ENCODE measurements at places on chromosomes 6 and 20.
A peak's percentile ranks its signal among the peaks of the same experiment; 100 is the strongest.

GRCh38 chr20:45469336-45470261 lies at the start of gene WFDC2:
Gene WFDC2, plus strand, starts transcription at chr20:45469753. Its CDS starts 29 bp downstream, at chr20:45469782.
- peak; percentile 57 for DNase-seq

GRCh38 chr6:31911826-31912585 lies 10.1 kb upstream of the ZBTB12 start:
- no peak for DNase-seq

- peak; percentile 64 for DNase-seq
Observed at GRCh38 chr20:63102721-63103375, 96.1 kb upstream of the BHLHE23 start.

DNA sequence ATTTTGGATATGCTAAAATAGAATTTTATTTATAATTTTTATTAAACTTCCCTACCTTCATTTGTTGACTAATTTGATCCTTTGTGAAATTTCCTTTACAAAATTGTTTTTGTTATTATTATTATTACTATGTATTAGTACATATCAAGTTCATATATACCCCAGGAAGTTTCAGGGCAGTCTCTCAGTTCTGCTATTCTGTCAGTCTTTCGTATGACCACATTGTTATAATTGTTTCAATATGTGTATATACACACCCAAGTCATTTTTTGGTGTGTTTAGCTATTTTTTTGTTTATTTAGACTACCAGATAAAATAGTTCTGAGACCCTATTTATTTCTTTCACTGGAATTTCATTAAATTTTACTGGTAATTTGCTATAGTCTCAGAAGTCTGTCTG lies 72.1 kb downstream of the NKAIN2 start:
- DNase-seq: no peak

GRCh38 chr6:134840086-134840867 lies 109.6 kb downstream of the ALDH8A1 start:
- DNase-seq: no peak

DNA sequence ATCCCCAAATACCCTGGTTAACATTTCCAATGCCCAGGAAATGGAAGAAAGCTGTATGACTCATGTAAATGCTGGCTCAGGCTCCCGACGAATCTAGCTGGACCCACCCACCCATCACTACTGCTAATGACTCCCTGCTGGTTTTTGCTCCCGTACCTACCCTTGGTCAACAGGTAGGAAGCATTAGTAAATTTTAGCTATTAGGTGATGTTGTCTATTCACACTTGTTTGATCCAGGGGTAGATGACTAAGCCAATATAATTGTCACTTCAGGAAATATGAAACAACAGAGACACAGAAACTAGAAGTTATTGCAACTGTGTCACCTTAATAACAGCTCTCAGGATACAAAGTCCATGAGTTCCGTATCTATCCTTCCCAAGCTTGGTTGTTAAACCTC lies 94.4 kb upstream of the BEND6 start:
- DNase-seq: no peak

GRCh38 chr6:14652536-14652935 lies 535.0 kb downstream of the CD83 start:
- no peak for DNase-seq

GRCh38 chr6:157614026-157614568 lies 208.9 kb upstream of the SNX9 start:
- no peak for DNase-seq

GRCh38 chr6:9233686-9234085 lies 798.3 kb upstream of the SLC35B3 start:
- no peak for DNase-seq

GRCh38 chr6:16663901-16664300 lies 97.4 kb downstream of the ATXN1 start:
- DNase-seq: no peak

DNA sequence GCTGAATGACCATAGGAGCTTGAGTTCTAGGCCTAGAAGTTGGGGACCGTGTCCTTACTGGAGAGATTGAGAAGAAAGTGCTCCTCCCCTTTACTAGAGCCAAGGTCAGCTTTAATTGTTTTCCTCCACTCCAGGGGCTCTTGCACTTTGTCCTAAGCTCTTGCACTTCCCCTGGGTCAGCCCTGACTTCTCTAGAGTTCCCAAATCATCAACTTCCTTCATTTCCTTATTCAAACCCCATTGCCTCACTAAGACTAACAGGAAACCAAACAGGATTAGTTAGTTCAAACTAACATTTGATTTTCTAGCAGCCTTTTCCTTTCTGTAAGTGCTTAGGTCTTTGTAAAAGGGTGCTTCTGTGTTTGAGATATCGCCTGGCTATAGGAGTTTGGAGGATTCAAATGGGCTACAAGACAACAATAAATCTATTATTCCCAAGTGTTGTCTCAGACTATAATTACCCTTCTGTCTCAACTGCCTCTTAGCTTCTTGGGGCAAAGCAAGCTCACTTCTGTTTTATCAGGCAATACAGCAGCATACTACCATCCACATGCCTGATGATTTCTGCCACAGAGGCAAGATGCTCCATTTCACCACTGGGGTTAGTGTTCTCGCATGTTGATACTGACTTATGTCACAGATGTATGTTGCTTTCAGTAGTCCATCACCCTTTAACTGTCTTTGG lies 12.8 kb upstream of the DTNBP1 start:
- DNase-seq: no peak

- DNase-seq: no peak
Observed at GRCh38 chr6:1552296-1552761, 57.4 kb upstream of the FOXC1 start.

DNA sequence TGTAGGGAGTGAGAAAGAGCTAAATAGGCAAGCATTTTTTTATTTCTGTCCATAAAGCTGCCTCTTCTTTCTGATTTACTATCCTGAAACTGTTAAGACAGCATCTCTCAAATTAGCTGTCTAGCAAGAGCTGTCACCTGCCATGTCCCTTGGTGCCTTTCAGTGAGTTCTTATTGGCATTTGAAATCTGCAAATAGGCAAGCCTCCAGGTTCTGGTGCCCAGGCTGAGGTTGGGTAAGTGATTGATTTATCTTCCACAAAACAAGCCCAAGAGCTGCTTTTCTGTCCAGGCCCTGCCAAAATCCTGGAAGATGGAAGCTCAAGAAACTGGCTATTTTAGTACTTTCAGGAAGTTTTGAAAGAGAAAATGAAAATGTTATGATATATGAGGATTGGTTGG lies 22.4 kb downstream of the MANEA start:
- no peak for DNase-seq

DNA sequence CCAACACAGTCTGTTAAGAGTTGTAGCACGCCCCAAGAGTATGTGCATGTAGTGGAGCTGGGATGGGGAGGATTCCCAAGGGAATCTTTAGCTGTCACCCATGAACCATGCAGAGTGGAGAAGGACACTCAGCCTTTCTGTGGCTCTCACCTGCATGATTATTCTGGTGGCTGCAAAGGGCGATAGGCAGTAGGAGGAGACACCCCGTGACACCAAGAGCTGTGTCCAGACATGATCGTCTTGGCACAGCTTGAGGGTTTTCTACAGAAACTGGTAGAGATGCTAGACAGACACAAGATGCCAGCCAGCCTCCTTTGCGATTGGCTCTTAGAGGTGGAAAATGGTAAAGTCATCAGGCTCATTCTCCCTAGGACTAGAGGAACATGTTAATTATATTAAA lies 3.1 kb upstream of the CSE1L start:
- no peak for DNase-seq

DNA sequence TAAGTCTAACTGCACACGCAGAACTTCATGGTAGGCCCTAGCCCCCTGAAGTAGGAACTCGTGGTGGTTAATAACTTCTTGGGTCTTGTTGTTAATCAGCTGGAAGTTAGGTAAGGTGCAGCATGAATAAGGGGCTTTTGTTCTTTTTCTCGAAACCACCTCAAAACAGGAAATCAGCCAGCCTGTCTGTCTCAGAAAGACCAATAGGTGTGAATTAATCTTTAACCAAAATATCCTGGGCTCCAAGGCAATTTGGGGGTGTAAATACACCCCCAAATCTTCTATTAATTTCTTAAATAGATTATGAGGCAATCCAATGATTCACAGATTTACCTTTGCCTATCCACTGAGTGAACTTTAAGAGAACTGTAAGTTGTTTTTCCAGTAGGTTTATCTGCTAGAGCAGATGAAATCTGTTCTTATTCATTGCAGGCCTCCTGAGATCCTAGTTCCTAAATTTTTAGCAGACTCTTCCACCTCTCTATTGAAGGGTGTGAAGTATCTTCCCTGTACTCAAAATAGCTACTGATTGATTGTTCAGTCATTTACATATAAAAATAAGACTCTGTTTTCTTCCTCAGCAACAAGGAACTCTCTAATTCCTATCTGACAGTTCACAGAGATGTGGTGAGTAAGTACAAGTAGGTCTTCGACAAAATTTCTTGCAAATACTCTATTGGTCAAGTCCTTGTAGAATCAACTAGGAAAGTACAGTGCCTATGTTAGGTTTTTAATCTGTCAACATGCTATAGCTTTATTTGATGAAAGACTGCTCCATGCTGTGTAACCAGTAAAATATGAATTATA lies 427.1 kb upstream of the NOX3 start:
- DNase-seq: no peak

DNA sequence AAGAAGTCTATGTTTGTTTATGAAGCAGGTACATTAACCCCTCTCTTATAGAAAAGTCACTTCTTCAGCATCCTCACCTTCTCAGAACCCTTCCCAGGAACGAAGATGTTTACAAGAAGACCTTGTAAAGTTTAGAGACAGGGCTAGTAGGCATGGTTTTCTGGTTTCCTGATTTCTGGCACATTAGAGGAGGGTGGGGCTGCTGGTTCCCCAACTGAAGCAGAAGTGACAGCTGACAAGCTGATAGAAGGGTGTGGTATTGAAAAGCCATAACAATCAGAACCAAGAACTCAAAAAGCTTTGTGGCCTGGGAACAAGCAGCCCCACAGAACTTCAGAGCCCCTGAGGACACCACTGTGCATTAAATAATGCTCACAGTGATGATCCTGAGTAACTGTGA lies 91.2 kb downstream of the RTN4IP1 start:
- DNase-seq: no peak

- no peak for DNase-seq
Observed at GRCh38 chr20:25173886-25174308, 21.6 kb upstream of the ENTPD6 start.

DNA sequence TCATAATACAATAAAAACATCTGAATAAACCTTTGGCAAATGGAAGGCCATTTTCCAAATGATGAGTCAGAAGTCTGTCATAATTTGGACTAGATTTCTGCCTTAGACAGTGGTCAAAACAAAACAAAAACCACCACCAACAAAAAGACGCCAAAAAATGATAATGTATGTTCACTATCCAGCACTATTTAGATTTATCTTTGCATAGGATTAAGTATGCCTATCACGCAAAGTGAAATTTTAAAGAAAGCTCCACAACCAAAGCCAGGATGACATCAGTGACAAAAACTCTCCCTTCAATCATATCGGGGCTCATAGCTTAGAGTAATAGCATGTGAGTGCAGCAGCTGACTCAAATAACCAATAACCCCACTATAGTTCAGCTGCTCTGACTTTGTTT lies 201.9 kb downstream of the MOXD1 start:
- no peak for DNase-seq

GRCh38 chr6:5453546-5453945 lies 192.2 kb downstream of the FARS2 start:
- DNase-seq: no peak

DNA sequence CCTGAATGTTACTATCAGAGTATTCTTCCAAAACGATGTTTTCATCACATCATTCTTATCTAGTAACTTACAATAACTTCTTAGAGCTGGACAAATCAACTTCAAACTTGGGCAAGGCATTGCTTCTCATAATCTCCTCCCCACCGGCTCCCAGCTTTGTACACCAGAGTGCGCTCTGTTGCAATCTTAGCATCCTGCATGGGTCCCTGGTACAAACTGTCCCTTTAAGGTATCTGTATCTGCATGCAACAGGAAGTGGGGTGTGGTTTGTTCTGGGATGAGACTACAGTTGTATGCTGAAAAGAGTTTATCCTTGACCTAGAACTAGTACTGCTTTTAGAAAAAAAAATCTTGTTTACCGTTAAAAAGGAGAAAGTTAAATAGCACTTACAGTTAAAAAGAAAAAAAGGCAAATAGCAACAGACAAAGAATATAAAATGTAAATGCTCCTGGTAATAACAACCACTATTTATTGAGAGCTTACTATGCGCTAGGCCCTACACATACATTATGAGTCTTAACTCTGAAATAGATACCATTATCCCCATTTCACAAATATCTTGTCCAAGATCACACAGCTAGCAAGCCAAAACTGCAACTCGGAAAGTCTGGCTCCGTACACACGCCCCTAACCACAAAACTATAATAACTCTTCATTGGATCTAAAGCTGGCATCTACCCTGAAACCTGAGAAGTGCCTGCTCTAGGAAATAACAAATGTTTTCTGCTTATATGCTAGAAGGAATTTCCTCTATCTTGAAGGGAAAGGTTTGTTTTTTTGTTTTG lies 9.8 kb upstream of the HECA start:
- peak; percentile 59 for DNase-seq

DNA sequence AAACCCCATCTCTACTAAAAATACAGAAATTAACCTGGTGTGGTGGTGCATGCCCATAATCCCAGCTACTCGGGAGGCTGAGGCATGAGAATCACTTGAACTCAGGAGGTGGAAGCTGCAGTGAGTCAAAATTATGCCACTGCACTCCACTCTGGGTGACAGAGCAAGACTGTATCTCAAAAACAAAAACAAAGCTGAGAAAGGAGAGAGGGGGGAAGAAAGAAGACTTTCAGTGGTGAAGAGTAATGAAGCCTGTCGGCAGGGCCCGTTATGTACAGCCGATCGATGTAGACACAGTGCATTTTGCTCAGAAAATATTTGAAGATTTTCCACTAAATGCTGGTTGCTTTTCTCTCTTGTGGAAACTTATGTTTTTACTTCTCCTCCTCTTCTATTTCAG lies 13.8 kb downstream of the VAPB start:
- no peak for DNase-seq

DNA sequence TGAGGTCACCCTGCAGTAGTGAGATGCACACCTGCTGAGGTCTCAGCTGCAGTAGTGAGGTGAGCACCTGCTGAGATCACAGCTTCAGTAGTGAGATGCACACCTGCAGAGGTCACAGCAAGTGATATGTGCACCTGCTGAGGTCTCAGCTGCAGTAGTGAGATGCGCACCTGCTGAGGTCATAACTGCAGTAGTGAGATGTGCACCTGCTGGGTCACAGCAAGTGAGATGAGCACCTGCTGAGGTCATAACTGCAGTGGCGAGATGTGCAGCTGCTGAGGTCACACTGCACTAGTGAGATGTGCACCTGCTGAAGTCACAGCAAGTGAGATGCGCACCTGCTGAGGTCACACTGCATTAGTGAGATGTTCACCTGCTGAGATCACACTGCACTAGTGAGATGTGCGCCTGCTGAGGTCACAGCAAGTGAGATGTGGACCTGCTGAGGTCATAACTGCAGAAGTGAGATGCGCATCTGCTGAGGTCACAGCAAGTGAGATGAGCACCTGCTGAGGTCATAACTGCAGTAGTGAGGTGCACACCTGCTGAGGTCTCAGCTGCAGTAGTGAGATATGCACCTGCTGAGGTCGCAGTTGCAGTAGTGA lies 20.8 kb downstream of the ZDHHC14 start:
- no peak for DNase-seq

All from right cardiac atrium (tissue), 5 donors.